ENCODE measurements at places on chromosomes 2 and 18.

- no peak for DNase-seq
These were observed 24.3 kb downstream of the RHOB start for GRCh38 chr2:20471148-20471547.

- no peak for DNase-seq
These were observed 309.2 kb downstream of the NR4A2 start for GRCh38 chr2:156023229-156023869.

GRCh38 chr2:218444692-218445357, 25.9 kb downstream of the VIL1 start:
- no peak for DNase-seq

DNA sequence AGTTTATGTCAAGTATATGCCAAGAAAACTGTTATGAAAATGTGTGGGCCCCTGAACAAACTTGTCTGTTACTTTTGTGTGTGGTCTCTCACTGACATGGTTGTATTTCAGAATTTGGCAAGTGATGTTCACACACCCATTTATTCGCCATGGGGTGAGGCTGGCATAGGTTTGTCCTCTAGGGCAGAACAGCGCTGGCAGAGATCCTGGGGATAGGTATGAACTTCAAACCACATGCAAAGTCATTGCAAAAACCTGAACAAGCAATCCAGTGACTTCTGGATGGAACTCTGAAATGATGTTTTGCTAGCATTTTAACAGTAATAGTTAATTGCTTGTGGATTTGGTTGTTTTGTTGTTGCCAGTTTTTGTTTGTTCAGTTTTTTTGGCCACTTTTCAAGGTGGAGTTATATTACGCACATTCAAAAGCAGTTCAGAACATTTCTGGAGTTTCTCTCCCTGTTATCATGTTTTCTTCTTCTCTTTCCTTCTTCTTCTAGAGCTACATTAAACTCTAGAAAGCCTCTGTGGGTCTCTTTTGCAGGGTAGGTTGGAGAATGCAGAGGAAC, 78.5 kb downstream of the MDH1 start:
- DNase-seq, result no peak

GRCh38 chr2:71557321-71557720, 104.0 kb downstream of the DYSF start:
- DNase-seq, result no peak

Measured in activated CD4-positive, alpha-beta T cell treated with anti-CD3 and anti-CD28 coated beads for 4 hours (primary cell).